ENCODE measurements at places on chromosomes 1 and 21.
A peak's percentile ranks its signal among the peaks of the same experiment; 100 is the strongest.

DNA sequence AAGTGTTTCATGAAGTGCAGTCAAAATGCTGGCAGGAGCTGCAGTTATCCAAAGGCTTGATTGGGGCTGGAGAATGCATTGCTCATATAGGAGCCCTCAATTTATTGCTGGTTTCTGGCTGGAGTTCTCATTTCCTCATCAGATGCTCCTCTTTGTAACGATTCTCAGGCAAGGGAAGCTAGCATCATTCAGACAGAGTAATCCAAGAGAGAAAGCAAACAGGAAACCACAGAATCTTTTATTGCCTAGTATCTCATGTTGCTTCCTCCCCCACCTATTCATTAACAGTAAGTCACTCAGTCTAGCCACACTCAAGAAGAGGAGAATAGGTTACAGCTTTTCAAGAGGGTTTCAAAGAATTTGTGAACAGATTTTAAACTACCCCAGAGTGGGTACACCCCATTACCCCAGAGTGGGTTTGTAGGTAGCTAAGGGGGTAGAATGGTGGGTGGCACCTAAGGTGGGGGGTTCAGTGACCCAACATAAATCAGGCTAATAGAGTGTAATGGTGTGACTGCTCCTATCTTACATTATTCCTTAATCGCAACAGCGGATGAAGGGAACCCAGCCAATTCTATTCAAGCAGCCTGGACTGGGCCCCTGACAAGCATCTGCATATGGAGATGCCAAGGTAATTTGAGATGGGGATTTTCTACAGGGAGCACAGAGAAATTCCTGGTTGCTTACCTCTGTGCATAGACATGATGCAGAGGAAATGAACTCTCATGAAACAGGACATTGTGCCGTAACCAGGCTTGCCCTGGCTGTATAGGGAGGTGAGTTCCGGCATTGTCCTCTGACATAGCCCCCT, 67.1 kb downstream of the KCNJ15 start:
- peak; percentile 48 for DNase-seq

- no peak for DNase-seq
These were observed 15.2 kb downstream of the CDCP2 start for GRCh38 chr1:54137534-54138061.

DNA sequence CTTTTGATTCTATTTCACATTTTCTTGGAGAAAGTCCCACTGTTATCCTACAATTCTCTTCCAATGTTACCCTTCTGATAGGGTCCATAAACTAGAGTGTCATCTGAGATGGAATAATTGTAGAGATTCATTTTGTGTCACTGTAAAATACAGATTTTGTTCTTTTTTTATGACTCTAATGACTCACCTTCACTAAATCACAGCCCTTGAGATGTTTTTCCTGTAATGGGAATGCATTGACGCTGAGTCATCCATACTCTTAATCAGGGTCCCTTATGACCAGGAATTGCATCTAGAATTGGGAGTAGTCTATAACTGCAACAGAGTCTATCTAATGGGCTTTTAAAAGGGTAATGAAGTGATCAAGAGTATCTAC, 315.5 kb downstream of the TGFB2 start:
- DNase-seq = peak; percentile 57

GRCh38 chr1:219574484-219575087, 38.3 kb downstream of the ZC3H11B start:
- DNase-seq = no peak

DNA sequence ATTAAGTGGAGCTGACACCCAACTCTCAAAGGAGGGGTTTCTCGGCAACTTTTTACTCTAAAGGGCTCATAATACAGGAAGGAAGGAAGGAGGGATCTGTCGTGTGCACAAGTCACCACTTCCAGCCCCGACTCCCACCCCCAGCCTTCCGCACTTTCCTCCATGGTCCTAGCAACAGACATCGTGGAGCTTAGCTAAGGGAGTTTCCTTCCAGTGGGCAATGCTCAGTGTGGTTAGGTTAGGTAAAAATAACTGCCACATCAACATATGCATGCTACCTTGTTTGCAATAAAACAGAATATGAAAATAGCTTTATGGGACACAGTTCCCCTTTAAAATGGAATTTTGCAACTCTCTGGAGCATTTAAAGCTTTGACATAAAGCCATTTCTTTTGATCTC, 35.2 kb downstream of the KANK4 start:
- no peak for DNase-seq

DNA sequence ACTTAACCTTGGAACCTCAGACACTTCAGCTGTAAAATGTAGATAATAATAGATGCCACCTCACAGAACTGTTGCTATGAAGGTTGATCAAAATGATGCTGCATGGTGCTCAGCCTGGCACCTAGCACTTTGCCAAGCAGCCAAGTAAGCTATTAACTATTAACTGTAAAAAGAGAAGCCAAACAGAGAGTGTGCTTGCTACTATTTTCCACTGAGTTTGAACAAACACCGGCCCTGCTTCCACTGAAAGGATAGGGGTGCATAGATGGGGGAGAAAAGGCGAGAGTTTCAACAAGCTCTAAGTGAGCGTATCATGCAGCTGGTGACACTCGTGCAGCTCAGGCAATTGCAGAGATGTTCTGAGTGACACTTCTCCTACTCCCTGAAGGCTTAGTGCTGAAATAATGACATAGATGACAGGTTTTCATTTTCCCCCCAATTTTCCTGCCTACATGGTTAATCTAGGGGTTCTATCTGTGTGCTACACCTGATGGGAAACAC, 78.2 kb downstream of the GPR88 start:
- no peak for DNase-seq

DNA sequence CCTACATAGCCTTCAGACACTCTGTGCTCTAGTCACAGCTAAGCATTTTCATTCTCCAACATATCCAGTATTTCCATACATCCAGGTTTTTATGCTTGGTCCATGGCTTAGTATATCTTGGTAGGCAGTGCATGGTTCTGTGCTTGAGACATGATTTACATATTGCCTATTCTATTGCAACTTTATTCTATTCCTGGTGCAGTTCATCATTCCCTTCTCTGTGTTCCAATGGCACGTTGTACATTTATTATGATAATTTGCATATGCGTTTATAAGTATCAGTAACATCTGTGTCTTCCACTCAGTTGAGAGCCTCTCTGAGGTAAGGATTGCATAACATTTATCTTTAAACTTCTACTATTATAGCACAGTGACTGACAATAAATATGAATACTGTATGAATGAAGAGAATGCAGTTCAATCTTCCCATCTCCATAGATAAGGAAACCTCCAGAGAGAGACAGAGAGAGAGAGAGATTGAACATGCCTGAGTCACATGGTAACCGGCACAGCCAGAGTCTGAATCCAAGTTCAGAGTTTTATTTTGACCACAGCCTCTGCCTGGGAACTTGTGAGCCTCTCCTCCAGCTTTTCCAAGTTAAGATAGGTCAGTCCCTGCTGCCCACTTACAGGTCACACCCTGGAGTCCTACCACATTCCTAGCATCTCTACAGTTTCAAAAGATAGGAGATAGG, 41.5 kb downstream of the PLPPR5 start:
- no peak for DNase-seq

DNA sequence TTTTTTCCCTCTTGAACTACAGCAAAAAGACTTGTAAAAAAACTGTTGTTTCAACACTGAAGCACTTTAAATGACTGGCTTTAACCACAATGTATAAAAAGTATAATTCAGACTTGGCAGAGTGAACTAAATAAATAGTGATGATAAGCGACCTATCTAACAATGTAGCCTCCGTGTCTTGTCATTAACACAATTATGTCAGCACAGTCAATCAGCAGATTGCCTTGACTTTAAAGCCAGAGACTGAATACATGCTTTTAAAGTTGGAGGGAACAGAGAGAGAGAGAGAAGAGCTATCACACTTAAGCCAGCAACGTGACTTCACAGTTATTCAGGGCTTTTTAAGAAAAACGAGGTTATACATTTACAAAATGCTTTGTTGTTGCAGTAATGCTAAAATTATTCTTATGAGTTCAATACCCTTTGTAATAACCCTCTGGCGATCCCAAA, 378.1 kb downstream of the LMO4 start:
- no peak for DNase-seq

DNA sequence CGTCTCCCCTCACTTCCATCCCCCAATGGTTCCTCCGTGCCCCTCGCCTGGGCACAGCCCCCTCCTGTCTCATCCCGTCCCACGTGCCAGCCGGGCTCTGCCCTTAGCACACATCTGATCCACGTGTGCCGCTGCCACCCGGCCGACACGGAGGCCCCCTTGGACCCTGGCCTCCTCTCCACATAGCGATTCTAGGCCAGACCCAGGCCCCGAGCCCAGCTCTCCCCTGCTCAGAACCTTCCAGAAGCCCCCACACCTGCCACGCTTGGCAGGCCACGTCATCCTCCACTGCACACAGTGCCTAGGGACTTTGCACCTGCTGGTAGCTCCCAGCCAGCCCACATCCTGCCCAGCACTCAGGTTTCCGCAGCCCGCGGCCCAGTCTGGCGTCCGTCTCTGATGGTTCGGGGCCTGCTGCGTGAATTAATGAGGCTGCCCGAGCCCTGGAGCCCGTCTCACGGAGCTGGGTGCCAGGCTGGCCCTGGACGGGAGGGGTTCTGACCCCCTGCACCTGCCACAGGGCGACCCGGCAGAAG, 20.1 kb downstream of the PLCH2 start:
- DNase-seq = no peak

DNA sequence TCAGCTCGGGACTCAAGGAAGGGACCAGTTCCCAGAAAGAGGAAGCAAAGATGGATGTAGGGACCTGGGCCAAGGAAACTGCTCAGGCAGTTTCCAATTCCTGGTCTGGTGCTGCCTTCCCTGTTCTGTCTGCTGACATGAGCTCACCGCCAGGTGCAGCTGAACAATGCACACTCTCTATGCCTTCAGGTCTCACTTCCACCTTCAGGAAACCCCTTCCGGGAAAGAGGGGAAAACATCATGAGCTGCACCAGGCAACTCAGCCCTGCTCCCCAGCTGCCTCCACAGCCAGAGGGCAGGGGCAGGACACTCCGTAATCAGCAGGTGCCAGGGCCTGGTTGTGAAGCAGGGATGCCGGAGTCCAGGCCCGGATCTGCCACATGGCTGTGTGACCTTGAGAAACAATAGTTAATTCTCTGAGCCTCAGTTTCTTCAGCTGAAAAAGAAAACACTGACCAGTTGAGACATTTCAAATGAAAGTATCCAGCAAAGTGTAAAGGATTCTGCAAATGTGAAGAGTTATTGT, 27.8 kb downstream of the SMIM12 start:
- DNase-seq = no peak

DNA sequence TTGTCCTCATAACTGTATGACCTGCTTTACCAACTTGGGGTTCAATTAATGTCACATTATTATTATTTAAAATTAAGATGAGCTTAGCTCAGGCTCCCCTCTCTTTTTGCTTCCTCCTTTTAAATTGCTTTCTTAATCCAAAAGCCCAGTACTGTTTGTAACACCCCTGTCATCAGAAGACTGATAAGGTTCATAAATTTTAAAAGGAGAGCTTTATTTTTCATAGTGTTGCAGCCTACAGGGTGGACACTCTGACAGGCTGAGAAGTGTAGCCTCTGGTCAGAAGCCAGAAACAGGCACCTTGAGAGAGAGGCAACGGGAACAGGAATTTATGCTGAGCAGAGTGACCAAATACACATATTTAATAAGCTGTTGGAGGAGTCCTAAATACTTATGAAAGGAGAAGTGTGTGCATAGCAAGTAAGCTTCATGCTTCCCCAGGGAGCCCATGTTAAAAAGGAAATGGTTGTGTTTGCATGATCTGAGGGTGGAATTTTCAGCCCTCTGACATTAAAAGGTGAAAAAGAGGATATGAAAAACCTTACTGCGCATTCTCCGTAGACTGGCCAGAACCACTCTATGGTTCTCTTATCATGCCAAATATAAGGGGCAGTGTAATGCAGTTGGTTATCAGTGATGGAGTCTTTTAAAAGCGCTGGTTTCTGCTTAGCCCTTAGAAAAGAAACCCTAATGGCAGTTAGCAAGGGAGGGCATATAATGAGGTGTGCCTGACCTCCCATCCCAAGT, 30.5 kb upstream of the FGGY start:
- DNase-seq = no peak

GRCh38 chr1:158830904-158831507, at the start of gene MNDA:
TSS of gene MNDA (plus strand) at chr1:158831351. CDS start at chr1:158842154, 10,803 bp downstream.
- no peak for DNase-seq

GRCh38 chr21:41497008-41497407, 10.9 kb downstream of the TMPRSS2 start:
- DNase-seq = no peak

DNA sequence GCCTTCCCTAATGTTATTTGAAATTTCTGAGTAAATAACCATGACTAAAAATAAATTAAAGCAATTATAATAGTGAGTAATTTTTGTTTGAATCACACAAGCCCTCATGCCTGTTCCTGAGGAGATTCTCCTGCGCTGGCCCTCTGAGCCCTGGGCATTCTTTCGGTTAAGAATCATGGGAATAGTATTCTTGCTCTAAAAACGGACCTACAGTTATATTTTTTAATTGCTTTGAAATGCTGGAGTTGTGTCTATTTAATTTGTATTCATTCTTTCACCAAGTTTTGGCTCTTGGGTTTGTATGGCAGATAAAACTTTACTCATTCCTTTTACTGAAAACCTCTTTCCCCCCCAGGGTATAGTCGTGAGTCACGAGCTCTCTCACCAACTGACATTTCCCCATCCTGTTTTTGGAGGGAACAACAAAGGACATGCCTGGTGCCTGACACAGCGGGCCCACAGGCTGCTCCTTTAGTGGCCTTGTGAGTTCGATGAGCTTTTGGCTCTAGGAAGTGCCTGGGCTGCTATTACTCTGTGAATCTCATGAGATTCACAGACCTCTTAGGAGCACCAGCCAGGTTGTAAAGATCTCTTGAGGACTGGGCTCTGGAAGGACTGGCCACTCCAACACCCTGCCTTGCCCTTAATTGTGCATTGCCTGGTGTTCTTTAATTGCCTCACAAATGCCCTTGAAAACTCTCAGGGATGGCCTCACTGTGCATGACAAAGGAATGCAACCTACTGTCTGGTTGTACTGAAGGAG, 58.6 kb downstream of the DDR2 start:
- peak; percentile 54 for DNase-seq

GRCh38 chr1:38563942-38564735, 295.4 kb downstream of the RRAGC start:
- DNase-seq = no peak

Measured in HTR-8/SVneo (cell line).